ENCODE measurements at places on chromosomes 1 and 21.

GRCh38 chr1:180185971-180186645 is 31.4 kb downstream of the QSOX1 start:
- DNase-seq = no peak

DNA sequence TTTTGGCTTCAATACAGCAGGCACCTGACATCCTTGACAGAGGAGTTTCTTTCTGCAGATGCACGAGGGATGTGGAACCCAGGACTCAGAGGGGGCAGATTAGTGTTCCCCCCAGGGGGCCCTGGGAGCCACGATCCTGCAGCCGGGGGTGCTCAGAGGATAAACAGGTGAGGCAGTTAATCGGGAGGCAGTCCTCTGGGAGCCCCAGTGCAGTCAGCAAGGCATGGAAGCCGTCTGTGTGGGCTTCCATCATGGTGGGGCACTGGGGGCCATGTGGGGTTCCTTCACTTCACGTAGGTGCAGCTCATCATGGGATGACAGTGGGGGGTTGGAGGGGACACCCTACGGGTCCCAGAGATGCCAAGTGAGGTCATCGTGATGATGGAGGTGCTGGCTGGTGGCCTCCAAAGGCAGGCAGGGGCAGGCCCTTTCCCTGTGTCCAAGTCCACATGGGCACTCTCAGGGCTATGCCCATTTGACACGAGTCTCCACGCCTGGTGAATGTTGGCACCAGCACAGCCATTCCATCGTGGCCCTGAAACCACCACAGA is 59.3 kb upstream of the ABCG1 start:
- DNase-seq = no peak

DNA sequence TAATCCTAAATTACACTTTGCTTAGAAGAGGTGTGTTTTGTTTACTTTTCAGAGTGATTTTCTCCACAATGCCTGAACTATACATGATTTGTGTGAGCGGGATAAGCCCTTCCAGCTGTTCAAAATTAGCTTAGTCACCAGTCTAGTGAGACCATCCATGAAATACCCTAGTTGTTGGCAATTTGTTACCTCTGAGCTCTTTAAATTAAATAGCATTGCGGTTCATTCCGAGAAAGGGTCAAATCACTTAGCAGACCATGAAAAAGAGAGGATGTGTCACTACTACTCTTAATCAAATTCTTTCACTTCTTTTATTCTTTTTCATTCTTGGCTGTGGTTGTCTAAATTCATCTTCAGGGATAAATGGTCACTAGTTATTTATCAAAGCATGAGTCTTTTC is 11.9 kb upstream of the VAV3 start:
- no peak for DNase-seq

GRCh38 chr1:68237040-68237439 is 4.7 kb upstream of the WLS start:
- DNase-seq = no peak

DNA sequence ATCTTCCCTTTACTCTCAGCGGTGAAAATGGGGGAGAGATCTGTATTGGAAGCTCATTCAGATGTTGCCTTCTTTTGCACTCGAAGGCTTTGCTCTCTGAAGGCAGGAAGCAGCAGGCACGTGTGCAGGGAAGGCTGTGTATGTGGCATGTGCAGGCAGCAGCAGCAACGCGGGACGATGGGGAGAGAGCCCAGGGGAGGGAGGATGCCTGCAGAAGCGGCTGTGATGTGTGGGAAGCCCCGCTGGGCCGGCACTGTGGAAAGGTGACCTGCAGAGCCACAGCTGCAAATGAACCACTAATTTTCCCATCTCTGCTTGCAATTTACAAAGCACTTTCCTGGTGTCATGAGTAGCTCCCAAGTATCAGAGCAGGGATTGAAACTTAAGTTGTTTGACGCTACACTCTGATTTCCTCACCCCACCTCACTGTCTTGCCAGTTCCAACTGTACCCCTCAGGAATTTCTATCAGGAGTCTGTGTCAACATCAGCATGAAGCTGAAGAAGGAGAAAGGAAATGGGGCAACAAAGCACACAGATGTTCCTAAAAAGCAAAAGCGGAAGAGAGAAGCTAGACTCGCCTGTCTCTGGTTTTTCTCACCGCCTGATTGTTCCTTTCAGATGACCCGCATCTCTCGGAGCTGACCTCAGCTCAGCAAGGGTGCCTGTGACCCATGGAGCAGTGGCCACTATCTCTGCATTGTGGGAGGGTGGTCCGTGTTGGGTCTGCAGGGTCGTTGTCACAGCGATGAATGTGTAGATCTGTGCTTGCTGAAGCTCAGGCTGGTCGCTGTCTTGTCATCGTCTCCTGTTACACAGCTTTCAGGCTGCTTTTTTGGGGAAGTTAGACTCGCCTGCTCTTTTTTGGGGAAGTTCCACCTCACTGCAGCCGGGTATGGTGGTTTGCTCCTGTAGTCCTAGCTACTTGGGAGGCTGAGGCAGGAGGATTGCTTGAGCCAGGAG is 156.1 kb downstream of the KIF26B start:
- DNase-seq = no peak

DNA sequence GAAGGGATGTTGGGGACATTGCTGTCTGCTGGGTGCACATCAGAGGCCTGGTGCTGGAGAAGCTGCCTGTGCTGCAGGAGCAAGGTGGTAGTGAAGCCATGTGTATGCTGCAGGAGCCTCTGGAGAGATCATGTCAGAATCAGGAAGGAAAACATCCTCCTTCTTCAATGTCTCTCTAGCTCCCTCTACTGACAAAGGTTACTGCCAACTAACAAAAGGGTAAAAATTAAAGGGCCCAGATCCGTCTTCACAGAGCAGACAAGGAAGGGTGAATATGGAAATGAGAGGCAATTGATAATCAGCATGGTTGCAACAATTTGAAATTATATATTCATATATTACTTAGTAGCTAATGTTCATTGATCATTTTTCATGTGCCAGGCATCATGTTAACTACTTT is 32.2 kb downstream of the FAM177B start:
- DNase-seq = no peak

DNA sequence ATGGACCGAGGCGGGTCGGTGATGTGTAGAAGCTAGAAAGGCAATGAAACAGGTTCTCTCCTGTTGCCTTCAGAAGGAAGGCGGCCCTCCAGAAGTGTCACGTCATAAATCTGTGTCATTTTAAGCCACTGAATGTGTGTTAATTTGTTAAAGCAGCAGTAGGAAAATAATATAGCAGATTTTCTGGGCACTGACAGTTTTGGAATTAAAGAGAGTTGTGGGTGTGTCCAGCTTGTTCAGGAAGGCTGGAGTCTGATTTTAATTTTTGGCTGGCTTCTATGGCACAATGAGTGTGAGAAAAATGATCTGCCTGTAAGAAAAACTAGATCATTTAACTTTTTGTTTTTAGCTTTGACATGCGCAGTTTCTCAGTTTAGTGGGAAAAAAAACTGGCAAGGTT is 177.3 kb downstream of the EDEM3 start:
- DNase-seq = no peak

DNA sequence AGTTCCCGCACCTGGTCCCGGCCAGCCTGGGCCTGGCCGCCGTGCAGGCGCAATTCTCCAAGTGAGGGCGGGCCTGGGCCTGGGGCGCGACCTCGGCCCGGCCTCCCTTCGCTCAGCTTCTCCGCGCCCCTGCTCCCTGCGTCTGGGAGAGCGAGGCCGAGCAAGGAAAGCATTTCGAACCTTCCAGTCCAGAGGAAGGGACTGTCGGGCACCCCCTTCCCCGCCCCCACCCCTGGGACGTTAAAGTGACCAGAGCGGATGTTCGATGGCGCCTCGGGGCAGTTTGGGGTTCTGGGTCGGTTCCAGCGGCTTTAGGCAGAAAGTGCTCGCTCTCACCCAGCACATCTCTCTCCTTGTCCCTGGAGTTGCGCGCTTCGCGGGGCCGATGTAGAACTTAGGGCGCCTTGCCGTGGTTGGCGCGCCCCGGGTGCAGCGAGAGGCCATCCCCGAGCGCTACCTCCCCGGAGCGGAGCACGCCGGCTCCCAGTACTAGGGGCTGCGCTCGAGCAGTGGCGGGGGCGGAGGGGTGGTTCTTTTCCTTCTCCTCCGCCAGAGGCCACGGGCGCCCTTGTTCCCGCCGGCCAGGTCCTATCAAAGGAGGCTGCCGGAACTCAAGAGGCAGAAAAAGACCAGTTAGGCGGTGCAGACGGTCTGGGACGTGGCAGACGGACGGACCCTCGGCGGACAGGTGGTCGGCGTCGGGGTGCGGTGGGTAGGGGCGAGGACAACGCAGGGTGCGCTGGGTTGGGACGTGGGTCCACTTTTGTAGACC is 1.2 kb downstream of the OLIG1 start:
- no peak for DNase-seq

- no peak for DNase-seq
Measured at GRCh38 chr1:14844356-14844755, 245.9 kb downstream of the KAZN start.

DNA sequence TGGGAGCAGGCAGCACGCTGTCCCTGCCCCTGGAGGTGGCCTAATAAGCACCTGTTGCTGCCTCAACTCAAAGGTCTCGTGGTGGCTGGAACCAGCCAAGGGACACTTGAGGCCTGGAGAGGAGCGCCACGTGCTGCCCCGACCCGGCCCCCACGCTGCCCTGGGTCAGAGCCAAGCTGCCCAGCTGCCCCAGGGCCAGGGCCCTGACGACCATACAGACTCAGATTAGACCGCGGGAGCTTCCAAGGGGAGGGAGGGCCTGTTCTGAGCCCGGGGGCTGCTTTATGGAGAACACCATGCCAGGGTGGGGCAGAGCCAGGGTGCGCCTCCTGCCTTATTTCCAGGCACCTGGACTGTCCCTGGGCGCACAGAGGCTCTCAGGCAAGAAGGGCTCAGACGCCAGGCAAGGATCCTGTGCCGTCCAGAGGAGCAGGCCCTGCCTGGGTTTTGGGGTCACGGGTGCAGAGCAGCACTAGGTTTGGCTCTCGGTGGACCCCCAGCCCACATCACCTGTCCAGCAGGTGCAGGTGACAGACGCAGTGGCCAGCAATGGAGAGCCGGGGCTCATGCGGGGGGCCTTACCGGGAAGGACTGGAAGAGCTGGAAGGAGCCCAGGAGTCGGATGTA is 18.6 kb downstream of the KRTAP10-1 start:
- no peak for DNase-seq

GRCh38 chr1:166814611-166815010 is 24.7 kb upstream of the POGK start:
- DNase-seq = no peak

- no peak for DNase-seq
Measured at GRCh38 chr1:31062867-31063380, 2.6 kb downstream of the PUM1 start.

- no peak for DNase-seq
Measured at GRCh38 chr1:7879228-7879627, 26.4 kb upstream of the UTS2 start.

DNA sequence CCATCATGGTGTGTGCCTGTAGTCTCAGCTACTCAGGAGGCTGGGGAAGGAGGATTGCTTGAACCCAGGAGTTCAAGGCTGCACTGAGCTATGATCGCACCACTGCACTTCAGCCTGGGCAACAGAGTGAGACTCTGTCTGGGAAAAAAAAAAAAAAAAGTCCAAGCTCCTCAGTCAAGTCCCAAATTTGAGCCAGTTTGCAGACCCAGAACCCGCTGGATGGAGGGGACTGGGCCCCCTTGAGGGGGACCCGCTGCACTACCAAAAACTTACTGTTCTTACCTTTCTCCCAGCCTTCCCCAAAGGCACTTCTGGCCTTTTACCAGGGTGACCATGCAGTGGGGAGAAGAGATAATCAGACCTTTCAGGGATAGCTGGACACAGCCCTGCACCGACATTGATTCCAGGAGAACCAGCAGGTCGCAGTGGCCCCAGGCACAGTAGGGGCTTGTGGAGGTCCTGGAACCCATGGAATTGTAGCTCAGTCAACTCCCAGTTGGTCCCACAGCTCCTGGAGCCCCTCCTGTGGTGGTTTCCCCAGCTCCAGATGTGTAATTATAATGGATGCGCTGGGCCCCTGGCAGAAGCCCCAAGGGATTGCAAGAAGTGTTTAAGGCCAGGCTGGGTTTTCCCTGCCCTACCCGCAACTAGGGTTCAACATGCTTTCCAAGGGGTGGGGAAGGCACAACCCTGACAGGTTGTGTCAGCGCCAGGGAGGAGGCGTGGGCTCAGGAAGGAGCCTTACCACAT is 4.1 kb upstream of the WNT9A start:
- no peak for DNase-seq

DNA sequence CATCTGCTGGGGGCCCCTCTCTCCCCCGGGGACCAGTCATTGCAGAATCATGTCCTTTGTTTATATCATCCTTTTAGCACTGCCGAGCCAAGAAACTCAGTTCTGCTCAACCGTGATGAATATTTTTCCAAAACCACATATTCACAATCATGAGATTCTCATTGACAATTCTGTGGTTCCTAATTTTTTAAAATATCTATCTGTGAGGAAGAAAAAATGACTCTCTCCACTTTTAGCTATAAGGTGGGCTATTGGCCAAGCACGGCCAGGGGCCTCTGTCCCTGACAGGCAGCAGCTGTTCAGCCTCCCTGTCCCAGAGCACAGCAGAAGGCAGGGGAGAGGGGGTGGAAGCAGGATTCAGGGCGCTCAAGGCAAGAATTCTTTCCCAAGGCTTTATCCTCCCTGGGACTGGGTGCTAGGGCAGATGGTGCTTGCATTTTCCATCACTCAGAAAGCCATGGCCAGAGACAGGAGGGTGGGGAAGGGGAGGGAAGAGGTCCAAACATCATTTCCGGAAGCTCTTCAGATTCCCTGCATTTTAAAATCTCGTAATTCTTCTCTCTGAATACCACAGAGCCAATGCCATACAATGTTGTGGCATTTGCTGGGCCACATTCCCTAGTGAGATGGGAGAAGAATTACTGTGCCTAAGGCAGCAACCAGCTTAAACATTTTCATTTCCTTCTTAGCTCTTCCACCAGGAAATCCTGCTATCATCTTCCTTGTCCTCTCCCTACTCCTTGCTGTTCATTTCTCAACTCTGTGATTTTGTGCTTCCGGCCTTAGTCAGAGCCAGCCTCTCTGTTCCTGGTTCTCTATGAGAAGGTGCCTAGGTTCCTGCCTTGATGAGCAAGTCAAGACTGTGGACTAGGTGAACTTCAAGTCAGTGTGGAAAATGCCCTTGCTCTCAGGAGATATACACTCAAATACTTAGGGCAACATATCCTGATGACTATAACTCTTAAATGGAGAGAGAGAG is 60.3 kb downstream of the KCNJ6 start:
- no peak for DNase-seq

GRCh38 chr1:156922986-156923669 is 2.7 kb downstream of the LRRC71 start:
- no peak for DNase-seq

GRCh38 chr1:37272626-37273025 is 201.8 kb upstream of the ZC3H12A start:
- DNase-seq = no peak
